GM13977 (cell line): ENCODE measurements at places on chromosomes 4 and X.

DNA sequence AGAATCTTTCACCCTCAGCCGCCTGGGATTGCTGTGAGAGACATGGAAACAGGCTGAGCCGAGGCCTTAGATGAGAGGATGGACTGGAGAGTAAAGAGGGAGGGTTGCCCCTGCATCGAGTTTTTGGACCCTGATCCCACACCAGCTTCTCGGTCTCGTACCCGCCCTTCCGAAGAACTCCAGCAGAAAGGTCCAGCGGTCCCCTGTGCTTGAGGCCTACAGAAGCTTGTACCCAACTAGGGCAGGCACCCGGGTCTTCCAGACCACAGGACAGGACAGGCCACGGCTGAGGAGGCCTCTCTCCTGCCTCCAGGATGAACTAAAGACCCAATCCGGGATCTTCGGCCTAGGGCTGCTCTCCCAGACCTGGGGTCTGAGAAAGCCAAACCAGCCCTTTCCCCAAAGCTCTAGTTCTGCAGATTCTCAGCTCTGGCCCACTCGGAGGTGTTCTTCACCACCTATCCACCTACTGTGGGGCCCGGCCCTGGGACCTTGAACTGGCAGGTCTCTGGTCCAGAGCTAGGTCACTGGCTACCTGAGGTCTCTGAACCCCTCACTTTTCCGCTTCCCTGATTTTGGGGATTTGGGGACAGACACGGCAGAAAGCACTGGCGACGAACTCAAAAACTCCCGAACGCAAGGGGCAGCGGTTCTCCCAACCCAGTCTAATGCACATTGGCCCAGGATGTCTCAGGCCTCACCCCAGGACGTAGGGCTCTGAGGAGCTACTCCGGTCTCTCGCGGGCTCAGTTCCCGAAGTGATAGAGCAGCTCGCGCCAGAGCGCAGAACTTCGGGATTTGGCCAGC, 1.1 kb downstream of the NKX3-2 start:
- DNase-seq: peak; percentile 36

DNA sequence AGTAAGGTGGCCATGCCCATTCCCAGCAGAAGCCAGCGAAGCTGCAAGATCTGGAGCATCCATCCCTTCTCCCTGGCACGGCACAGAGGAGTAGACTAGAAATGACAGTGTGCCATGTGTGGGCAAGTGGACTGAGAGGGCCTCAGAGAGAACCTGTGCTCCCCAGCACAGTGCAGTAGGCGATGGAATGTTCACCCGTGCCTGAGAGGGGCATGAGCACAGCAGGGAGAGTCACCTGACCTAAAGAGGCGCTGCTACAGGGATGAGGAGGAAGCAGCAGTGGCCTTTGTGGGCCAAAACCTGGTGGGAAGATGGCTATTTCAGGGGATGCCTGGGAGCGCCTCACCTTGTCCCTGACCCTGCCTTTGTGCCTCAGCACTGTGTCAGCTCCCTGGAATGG, 8.0 kb upstream of the CDKN2AIP start:
- no peak for DNase-seq

DNA sequence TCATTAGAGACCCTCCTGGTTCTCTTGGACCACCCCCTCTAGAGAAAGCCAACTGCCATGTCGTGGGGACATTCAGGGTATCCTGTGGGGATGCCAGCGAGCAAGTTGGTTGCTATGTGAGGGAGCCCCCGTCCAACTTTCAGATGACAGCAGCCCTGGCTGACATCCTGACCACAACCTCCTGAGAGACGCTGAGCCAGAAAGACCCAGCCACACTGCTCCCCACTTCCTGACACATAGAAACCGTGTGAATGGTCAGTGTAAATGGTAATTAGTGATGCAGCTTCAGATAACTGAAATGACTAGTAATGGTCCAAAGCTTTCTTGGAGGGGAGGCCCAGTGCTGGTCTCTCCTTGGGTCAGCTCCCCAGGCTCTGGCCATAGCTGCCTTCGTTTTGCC, 10.8 kb downstream of the CLCN4 start:
- no peak for DNase-seq

GRCh38 chr4:152456609-152457008, 79.3 kb downstream of the FBXW7 start:
- DNase-seq: no peak

GRCh38 chr4:18508786-18509185, 487.2 kb upstream of the LCORL start:
- no peak for DNase-seq

- no peak for DNase-seq
Measured at GRCh38 chr4:104869831-104870230, 276.8 kb upstream of the TET2 start.

DNA sequence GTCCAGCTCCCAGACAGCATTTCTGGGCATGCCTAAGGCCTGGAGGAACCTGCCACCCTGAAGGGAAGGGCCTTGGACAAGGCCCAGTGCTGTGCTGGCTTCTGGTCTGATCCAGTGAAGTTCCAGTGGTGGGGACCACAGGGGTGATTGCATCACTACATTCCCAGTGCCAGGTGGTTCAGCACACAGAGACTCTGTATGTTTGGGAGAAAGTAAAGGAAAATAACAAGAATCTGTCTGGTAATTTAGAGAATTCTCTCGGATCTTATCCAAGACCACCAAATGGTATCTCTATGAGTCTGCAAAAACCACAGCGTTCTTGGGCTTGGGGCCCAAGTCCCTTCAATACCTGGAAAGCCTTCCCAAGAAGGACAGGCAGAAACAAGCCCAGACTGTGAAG, 131.8 kb upstream of the MAD2L1 start:
- no peak for DNase-seq

- DNase-seq: no peak
Measured at GRCh38 chrX:148412006-148412405, 88.4 kb upstream of the AFF2 start.

- DNase-seq: no peak
Measured at GRCh38 chrX:103170216-103170615, 44.7 kb upstream of the BEX4 start.

- DNase-seq: no peak
Measured at GRCh38 chr4:169254546-169254983, 16.2 kb downstream of the SH3RF1 start.

- DNase-seq: no peak
Measured at GRCh38 chr4:182939680-182940079, 22.5 kb upstream of the DCTD start.

DNA sequence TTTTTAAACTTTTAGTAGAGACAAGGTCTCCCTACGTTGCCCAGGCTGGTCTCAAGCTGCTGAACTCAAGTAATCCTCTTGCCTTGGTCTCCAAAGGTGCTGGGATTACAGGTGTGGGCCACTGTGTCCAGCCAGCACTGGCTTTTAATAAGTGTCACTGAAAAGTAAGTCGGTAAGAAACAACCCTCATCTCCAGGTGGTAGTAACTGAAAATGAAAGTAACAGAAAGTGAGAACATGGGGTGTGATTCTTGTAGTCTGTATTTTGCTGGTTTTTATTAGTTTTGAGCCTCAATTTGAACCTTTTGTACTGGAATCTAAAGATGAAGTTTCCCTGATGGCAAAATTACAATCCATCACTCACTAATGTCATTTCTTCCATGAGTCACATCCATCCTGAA, 238.1 kb upstream of the AGA start:
- DNase-seq: no peak

GRCh38 chr4:20266215-20267082, 14.7 kb downstream of the SLIT2 start:
- no peak for DNase-seq

DNA sequence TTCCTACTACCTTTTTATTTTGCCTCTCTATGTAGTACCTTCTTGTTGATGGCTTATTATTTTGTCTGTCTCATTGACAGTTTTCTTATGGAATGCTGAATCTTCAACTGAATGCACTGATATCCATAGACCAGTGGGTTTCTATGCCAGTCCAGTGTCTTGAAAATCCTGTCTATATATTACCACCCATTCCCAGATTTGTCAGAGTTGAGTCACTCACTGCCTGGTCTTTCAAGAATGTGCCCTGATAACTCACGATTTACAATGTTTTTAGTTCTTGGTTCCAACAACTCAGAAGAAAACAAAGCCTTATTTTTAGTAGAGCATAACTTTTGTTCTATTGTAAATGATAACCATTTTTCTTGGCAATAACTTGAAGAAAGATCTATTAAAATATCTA, 606.0 kb upstream of the PITX2 start:
- no peak for DNase-seq

DNA sequence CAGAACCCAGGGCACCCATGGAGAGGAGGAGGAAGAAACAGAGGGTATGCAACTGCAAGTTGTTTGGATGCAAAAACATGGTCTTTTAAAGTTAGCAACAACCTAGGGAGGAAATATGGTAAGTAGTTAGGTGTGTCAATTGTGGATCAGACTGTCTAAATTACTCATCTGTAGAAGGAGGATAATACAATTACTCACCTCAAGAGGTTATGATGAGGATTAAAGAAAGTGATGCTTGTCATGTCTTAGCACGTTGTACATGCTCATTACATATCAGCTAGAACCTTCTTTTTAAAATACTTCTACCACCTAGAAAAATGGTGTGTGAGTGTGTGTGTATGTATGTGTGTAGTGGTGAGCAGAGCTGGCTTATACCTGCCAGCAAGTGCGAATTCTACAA, 2.3 kb upstream of the C1QTNF7 start:
- no peak for DNase-seq

DNA sequence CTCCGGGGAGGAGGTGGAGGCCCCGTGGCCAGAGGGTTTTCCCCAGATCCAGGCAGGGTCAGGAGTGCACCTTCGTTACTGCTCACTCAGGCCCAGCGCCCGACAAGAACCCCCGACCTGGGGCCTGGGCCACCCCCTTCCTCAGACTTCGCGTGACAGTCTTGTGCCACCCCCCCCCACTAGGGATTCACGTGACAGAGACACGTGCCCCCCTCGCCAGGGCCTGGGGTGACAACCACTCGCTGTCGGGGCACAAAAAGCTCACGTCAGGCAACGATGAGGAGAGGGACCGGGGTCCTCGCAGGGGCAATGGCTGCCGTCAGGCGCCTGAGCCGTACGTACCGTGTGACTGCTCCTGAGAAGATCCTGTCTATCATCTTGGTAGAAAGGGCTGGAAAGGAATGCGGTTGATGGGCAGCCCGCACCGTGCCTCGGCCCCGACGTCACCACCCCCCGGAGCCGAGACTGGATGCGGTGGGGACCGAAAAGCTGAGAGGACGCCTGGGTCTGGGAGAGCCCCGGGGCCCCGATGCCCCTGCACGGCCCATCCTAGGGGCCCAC, 23.0 kb upstream of the GTPBP6 start:
- no peak for DNase-seq

GRCh38 chr4:143357161-143357845, 20.6 kb downstream of the GAB1 start:
- no peak for DNase-seq

GRCh38 chr4:114980932-114981708, 132.3 kb downstream of the NDST4 start:
- no peak for DNase-seq

GRCh38 chr4:23838607-23839006, 51.2 kb downstream of the PPARGC1A start:
- no peak for DNase-seq

DNA sequence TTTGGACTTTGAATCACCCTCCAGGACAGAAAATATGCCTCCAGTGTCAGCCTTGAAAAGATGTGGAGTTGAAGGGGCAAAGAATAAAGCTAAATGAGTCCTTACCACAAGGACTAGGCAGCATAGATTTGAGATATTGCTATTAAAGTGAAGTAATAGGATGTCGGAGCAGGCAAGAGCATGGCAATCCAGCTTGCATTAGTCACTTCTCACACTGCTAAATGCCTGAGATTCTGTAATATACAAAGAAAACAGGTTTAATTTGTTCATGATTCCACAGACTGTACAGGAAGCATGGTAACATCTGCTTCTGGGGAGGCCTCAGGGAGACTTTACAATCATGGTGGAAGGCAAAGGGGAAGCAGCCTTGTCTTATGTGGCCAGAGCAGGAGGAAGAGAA, 109.8 kb upstream of the PCDH7 start:
- no peak for DNase-seq

DNA sequence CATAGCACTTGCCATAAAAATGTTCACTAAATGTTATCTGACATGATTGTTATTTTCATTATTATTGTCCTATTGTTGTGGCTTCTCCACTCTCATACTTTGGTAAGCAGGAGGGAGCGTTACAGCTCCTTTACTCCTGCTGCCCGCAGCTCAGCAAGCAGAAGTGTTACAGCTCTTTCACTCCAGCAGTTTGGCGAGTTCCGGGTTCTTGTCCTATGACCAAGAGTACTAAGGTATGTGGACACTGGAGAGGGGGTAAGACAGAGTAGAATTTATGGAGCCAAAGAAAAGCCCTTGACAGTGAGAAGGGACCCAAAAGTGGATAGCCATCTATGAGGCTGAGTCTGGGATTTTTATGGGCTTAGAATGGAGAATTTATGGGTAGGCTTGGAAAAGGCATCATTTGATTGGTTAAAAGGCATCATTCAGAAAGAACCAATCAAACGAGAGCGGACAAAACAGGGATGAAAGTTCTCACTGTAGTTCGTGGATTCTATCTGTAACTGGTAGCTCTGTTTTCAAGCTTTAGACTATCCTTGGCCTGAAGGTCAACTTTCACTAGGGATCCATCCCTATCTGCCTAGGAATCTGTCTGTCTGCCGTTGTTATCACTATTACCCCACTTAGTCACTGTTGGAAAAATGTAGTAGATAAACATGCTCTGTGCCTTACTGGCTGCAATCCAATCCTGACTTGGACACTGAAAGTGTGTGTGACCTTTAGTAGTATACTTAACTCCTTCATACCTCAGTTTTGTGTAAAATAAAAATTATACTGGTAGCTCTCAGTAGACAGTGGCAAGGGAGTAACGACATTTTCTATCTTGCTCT, 545.6 kb upstream of the LCORL start:
- DNase-seq: no peak

- DNase-seq: no peak
Measured at GRCh38 chr4:145390571-145390970, 91.1 kb upstream of the SMAD1 start.

- DNase-seq: no peak
Measured at GRCh38 chrX:87727620-87728019, 210.0 kb downstream of the KLHL4 start.

GRCh38 chrX:31704938-31705337, 633.1 kb upstream of the FTHL17 start:
- no peak for DNase-seq

- DNase-seq: no peak
Measured at GRCh38 chr4:150943818-150944217, 71.3 kb downstream of the LRBA start.

DNA sequence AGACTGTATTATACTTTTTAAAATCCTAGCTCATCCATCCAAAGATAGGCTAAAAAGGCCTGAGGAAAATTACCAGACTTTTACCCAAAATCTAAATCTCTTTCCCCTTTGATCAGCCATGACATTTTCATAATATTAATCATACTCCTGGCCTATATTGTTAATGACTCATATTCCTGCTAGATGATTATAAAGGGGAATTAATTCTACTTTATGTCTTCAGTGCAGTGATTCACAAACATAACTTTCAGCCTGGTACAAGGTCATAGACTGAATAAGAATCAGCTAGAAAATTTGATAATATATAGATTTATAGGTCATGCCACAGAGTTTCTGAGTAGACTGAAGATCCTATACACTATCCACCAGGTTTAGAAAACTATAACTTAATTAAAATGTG, 1905.4 kb downstream of the C4orf33 start:
- DNase-seq: no peak
